Naive thymus-derived CD8-positive, alpha-beta T cell (primary cell): ENCODE measurements at places on chromosomes 11 and 22.

- no peak for DNase-seq
Measured at GRCh38 chr22:30783021-30783420, 88.3 kb downstream of the OSBP2 start.

- DNase-seq, result no peak
Measured at GRCh38 chr11:117476531-117477142, 149.0 kb downstream of the CEP164 start.

GRCh38 chr11:64791781-64792291 lies 11.2 kb downstream of the MAP4K2 start:
- no peak for DNase-seq

DNA sequence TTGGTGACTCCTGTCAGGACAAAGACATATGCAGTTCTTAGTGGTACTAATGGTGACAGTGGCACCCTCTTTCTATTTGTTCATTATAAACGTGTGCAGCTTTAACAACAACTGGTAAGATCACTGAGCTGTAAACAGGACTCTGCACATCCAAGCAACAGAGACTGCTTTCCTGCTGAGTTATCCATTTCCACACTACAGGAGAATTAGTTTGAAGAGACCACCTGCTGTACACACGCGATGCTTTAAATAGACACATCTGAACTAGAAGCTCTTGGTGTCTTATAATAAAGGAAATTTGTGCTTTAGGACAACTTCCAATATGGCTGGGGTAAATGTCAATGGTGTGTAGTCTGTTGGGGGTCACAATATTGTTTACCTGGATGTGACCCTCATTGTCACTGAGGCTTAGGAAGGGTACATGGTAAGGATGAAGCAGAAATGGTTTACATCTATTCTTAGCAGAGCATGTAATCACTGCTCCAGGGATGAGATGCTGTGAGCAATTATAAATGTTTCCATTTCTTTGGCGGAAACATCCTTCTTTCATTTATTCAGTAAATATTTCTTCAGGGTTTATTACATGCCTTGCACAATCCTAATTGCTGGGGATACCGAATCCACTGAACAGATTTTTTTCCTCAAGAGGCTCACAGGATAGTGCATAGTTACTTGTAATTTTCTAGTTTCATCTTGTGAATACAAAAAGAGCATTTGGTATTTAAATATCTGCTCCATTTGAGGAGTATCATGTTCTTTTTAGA lies 354.0 kb upstream of the CCDC90B start:
- no peak for DNase-seq

- DNase-seq, result no peak
Measured at GRCh38 chr11:131638889-131639288, 268.5 kb downstream of the NTM start.

DNA sequence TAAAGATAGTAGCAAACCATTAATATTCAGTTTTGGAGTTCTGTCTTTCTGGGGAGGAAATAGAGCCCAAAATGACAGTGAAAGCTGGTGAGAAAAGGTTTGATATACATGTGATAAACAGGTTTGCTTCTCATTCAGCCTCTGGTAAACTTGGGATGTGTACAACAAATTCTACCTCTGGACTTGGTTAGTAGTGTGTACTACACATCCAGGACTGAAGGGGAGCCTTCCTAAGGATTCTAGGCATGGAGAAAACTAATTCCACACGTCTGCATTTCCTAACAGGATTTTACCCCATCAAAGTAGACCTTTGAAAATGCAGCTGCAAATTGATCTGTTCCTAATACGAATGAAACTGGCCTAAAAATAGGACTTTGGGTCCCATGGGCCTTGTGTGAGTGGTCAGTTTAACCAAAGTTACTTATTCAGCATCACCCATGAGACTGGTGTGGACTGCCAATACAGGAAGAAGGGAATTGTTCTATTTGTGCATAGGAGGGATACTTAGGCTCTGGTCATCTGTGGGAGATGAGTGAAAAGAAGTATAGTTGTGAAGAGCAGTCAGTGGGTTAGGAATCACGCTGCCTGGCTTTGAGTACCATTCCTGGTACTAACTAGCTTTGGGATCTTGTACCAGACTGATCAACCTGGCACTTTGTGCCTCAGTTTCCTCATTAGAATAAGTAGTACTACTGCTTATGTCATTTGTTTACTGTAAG lies 74.2 kb downstream of the YAP1 start:
- DNase-seq, result no peak

- no peak for DNase-seq
Measured at GRCh38 chr11:35363246-35363801, 56.0 kb downstream of the SLC1A2 start.

- DNase-seq, result no peak
Measured at GRCh38 chr11:21480240-21480639, 712.6 kb upstream of the ANO5 start.
